HEK293T (cell line): ENCODE measurements at places on chromosomes 12 and 14.

DNA sequence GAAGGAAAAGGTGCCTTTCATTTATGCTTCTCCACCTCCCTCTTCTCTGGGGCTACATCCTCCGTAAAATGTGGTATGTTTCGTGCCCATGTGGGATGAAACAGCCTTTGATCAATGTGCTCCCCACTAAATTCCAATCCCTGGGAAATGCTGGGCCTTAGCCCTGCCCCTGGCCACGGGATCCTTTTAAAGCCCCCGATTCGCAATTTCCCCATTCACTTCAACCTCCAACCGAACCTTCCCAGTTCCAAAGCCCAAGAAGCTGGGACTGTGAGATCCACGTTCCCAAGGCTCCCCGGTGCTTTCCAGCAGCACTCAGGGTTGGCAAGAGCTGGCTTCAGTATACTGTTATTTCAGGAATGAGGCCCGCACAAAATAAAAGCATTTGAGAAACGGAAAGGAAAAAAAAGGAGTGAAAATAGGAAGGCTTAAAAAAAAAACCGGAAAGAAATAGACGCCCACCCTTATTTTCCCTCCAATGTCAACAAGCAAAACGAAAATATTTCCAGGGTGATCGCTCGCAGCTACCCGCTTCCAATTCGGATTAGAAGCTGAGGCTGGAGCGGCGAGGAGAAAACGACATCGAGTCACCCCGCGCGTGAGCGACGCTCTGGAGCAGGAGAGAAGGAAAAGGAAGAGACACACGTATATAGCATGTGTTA lies 1.3 kb upstream of the FOXG1 start:
- DNase-seq: no peak

GRCh38 chr14:79165471-79166090 lies 995.4 kb downstream of the NRXN3 start:
- DNase-seq: no peak

DNA sequence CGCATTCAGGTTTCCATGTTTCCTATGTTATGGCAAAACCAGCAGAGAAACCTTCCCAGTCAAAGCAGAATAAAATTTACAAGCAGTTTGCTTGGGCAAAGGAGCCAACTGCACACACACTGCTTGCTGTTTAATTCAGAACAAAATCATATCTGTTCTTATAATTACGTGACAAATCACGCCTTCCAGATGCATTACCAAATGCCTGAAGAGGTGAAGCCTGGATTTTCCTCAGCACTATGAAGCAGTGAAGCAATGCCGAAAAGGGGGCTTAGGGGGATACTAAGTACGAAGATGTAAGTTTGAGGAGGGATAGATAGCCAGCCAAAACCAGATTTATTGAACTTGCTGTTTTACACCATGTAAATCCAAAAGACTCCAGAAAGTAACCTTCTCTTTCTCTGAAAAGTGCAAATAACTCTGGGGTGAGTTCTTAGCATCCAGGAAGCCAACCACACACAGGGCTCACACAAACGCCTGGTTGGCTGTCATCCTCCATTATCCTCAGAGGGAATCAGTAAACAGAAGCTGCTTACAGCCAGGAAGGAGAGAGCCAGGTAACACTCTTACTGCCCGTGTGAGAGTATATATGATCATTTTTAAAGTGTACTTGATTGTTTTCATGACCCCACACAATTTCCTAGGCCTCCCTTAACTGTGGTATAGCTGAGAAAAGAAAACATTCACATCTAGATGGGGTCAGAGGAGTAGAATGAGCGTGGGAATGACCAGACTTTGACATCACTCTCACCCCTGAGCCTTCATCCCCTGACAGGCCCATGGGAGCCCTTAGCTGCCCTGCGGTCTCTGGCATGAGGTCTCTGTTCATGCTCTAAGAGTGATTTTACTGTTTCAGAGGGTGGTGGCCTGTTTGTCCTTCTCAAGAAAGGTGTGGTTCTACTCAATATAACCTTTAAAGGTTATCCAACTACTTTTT lies 442.5 kb downstream of the EGLN3 start:
- no peak for DNase-seq

DNA sequence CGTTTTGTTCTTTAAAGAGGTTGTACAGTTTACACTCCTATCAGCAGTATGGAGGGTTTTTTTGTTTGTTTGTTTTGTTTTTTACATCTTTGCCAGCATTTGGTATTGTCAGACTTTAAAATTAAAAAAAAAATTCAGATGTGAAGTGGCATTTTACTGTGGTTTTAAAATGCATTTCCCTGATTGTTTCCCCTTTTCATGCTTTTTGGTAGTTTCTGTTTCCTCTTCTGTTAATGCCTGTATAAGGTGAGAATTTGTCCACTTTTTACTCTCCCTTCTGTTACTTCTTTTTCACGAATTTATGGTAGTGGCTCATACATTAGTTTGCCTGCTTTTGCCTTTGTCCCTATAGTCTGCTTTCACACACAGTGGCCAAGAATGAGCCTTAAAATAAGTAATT lies 36.6 kb downstream of the MNAT1 start:
- DNase-seq: no peak

DNA sequence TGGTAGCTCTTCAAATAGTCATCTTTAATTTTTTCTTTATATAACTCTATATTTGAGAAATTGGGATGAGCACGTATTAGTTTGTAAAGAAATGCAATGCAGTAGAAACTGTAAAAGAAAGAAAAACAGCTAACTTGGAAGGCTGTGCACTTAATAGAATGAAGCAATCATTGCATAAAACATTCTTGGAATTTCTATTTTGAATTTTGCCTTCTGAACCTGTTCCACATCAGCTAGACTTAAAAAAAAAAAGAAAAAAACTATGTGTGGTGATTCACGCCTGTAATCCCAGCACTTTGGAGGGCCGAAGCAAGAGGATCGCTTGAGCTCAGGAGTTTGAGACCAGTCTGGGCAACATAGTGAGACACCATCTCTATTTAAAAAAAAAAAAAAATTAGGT lies 29.4 kb downstream of the SCN8A start:
- no peak for DNase-seq

DNA sequence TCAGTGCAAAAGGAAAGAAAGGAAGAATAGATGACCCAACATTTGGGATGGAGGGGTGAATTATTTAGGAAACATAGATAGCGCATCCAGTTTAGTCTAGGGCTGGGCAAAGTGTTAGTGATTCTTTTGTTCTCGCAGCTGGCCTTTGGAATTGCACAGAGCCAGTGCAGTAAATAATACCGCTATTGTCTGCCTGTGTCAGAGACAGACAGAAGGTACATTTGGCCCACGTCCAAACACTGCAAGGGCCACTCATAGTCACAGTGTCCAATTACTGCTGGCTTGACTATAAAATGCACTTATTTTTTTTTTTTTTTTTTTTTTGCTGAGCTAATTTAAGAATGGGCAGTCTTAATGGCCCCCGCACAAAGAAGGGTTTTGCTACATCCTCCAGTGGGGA lies 638.6 kb downstream of the BCL11B start:
- DNase-seq: no peak

GRCh38 chr12:50224026-50224692 lies 57.0 kb upstream of the CERS5 start:
- DNase-seq: no peak
